ENCODE measurements at places on chromosomes 7 and 10. TPM values are rescaled to one million over a fixed set of nuclear protein-coding genes. Genes with fewer than 3 reads are reported as not detected.

GRCh38 chr10:100192350-100192749 lies 6.5 kb upstream of the ERLIN1 start:
- DNase-seq = no peak

DNA sequence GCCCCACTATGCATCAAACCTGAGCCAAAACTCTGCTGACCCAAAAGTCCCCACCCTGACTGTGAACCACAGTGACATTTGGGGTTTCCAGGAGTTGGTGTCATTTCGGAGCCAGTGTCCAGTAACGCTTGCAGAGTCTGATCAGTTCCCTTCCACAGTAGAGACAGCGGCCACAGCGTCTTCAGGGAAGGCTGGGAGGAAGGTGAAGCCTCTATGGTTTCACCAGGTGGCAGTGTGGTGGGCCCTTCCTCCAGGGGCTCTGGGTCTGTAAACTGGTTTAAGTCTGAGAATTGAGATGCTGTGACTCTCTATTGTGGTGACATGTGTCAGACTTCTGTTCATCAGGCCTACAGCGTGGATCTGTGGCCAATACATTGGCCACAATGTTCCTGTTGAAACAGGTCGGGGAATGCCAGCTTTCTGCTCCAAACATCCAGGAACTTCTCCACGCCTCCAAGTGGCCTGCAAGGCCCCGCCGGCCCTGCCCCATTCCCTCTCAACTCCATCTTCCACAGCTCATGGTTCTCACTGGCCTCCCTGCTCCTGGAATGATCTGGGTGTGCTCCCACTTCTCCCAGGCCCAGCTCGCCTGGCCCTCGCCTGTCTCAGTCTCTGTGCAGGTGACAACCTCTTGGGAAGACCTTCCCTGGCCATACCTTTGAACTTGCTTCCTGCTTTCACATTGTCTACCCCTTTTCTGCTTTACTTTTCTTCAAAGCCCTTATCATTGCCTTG lies 124.5 kb upstream of the FAM20C start:
- peak; percentile 54 for DNase-seq

DNA sequence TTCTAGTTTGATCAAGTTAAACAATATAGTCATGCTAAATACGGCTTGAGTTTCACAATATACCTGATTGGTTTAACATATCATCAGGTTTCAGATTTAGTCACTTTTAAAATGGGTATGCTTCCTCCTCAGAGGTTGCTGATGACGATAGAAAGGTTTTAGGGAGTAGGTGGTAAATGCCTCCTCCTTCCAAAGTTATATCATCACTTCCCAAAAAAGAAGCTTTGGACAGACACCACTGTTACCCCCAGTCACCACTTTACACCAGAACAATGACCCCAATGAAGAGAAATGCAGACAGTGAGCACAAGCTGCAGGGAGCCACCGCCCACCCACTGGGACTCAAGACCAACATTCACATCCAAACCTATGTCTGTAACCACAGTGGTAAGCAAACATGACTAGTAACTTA lies 244.6 kb downstream of the SORCS1 start:
- DNase-seq = no peak

- DNase-seq = no peak
Measured at GRCh38 chr7:129862682-129863081, 90.1 kb downstream of the UBE2H start.

- DNase-seq = no peak
Measured at GRCh38 chr7:22361320-22361719, 4.4 kb upstream of the RAPGEF5 start.

DNA sequence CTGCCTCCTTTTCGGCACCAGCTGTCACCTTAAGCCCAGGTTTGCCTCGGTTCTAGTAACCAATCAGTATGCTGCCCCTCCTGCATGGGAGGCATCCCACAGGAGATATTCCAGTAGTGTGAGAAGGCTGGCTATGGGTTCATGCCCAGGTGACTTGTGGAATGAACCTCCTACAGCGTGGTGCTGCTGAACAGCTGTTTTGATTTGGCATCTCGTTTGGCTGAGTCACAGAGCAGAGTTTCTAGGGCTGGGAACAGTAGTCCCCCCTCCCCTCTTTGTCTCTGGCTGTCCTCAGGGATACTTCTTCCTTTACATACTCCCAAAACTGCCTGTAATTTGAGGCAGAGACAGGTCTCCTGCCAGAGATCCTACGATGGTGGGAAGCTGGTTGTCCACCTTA lies 16.1 kb downstream of the R3HCC1L start:
- DNase-seq = peak; percentile 54

DNA sequence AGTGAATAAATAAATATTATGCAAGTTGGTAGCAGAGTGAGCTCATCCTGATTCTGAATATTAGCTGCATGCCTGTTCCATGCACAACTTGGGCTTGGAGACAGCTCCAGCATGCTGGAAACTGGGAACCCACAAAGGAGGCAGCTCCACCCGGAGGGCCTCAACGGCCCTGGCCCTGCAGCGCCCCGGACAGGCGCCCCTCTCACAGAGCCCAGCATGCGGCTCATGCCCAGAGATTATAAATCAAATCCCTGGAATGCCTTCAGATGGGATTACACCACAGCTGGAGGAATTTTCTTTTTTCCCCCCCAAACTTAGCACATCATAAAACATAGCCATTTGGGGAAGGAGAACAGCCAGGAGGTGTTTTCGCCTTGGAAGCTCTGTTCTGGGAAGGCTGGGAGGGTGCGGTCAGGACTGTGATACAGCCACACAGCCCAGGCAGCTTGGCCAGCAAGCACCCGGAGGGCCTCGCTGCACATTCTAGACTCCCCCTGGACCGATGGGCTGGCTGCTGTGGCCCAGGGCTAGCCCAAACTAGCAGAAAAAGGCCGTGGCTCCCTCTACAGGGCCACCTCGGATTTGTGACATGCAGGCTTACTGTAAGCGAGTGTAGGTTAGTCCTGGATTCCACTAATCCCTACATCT lies 102.4 kb downstream of the PTPN20 start:
- DNase-seq = no peak

- DNase-seq = no peak
Measured at GRCh38 chr7:39745320-39745719, 121.9 kb downstream of the RALA start.

- DNase-seq = peak; percentile 33
Measured at GRCh38 chr10:24363070-24363469, 154.1 kb downstream of the KIAA1217 start.

DNA sequence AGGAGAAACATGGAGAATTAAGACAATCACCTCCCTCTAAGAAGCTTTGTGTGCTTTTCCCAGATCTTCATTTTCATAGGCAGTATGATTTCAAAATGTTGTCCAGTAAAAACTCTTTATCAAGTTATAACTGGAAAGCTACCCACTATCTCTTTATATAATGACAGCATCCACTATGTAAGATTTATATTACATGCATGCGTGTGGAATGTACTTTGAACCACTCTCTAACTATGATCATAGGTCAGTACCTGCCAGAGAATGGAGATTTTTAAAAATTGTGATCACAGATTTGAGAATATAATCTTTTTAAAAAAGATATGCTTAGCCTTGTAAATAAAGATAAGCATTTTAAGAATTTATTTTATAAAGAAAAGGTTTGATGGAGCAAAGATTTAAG lies 17.9 kb downstream of the PAPSS2 start:
- no peak for DNase-seq

IFRD1 gene
- total RNA-seq = 101 TPM

- DNase-seq = no peak
Measured at GRCh38 chr10:101607124-101607523, 19.0 kb downstream of the DPCD start.

HABP2 gene
- not detected for total RNA-seq

LIPK gene
- not detected for total RNA-seq

WNT8B gene
- not detected for total RNA-seq

GRCh38 chr7:55156919-55157763 lies 138.3 kb downstream of the EGFR start:
- DNase-seq = no peak

GPR15LG gene
- total RNA-seq = not detected

GRCh38 chr7:96723622-96724021 lies 14.0 kb upstream of the SEM1 start:
- no peak for DNase-seq

MYPN gene
- 0.11 TPM for total RNA-seq

DNA sequence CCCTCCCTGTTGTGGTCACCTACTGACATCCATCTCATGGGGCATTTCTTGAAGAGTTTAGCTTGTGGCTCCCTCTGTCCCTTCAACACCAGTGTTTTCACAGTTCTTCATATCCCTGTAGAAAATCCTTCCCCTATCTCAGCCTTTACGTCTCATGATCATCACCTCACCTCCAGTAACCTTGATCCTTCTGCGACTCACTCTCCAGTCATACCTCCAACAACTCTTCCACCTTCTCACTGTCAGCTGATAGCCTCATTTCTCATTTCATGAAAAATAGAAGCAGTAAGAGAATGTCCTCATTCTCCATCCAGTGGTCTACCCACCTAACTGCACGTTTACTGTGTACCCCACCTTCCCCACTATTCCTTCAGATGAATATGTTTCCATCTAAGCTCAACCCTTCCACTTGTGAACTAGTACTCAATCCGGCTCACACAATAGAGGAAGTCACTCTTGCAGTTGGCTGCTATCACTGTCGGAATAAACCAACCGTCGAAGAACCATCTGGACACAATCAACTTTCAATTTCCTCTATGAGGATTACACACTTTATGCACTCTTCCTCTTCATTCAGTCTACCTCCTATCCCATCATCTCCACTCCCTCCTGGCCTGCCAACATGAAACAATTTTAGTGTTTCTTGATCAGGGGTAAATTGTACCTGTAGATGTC lies 256.0 kb downstream of the AHR start:
- DNase-seq = no peak

NOS3 gene
- total RNA-seq = 2.0 TPM

HMX3 gene
- total RNA-seq = not detected

GRCh38 chr7:33421429-33421828 lies 292.1 kb downstream of the BBS9 start:
- no peak for DNase-seq

DNA sequence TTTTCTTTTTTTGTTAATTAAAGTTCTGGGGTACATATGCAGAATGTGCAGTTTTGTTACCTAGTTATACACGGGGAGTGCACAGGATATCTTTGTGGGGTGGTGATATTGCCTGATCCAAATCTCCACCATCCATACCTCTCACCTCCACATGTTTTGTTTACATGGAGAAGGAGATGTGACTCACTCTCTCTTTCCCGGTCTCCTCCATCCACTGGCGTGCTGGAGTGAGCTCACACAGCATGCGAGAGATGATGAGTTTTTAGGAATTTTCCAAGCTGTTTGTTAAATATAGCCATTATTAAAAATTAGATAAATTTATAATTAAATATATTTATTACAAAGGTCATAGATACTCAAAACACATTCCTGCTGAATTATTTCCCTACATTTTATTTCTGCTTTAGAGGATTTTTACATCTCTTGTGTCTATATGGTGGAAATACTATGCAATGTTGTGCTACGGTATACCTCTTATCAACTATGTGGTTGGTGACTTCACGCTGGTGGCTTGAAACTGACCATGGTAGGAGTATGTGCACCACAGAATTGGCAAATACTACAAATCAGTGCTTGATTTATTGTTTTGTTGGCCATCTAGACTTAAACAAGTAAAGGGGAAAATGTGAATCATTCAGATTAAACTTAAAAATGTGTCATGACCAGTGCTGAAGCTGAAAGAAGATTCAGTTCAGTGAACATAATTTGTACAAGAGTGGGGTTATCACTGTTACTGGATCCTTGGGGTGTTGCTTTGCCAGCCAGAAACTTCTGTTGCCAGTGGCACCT lies 107.9 kb upstream of the FAM180A start:
- DNase-seq = peak; percentile 99

DNA sequence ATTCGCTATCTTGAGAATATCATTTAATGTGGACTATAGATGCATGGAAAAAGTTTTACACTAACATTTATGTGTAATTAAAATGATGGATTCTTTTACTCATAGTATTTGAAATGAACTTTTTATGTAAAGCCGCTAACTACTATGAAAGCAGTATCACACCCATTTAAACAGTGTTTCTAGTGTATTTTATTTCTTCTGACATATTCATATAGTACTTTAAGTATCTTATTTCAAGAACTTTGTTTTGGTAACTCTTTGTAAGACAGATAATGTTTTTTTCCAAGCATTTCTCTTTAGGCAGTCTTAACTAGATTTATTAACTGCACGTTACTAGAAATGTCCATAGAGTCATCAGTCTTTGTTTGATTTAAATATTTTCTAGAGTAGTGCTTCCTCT lies 12.5 kb upstream of the ARMC3 start:
- no peak for DNase-seq

DNA sequence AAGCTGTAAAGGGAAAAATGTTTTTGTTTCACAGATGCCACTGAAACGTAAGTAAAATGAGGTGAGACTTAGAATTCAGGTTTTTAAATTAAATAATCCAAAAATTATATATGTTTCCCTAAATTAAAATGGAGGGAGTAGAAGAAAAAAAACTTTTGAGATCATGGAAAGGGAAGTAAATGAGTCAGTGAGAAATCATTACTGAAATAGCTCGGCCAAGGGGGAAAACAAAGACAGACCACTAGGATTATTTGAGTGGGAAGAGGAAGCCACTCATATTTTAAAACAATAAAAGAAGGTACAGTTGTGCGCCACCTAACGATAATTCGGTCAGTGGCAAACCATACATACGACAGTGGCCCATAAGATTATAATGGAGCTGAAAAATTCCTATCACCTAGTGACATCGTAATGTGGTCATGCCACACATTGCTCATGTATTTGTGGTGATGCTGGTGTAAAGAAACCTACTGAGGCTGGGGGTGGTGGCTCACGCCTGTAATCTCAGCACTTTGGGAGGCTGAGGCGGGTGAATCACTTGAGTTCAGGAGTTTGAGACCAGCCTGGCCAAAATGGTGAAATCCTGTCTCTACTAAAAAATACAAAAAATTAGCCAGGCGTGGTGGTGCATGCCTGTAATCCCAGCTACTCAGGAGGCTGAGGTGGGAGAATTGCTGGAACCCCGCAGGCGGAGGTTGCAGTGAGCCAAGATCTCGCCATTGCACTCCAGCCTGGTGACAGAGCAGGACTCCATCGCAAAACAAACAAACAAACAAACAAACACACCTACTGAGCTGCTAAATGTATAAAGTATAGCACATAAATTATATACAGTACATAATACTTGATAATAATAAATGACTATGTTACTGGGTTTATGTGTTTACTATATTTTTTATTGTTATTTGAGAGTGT lies 64.7 kb downstream of the MKX start:
- peak; percentile 46 for DNase-seq

DNA sequence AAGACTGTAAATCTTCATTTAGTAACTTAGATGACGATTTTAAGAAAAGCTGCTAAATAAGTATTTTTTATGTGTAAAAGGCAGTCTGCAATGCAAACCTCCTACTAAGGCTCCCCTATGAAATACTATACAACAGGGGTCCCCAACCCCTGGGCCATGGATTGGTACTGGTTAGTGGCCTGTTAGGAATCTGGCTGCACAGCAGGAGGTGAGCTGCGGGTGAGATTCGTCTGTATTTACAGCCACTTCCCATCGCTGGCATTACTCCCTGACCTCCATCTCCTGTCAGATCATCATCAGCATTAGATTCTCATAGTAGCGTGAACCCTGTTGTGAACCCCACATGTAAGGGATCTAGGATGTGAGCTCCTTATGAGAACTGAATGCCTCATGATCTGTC lies 580.4 kb downstream of the MAGI2 start:
- DNase-seq = no peak

DCLRE1A gene
- total RNA-seq = 3.7 TPM

- DNase-seq = peak; percentile 28
Measured at GRCh38 chr7:80153446-80153845, 18.8 kb downstream of the GNAI1 start.

ASIC3 gene
- 5.9 TPM for total RNA-seq

ATOH7 gene
- total RNA-seq = 0.19 TPM

- DNase-seq = peak; percentile 95
Measured at GRCh38 chr7:140625908-140626868, 14.4 kb downstream of the DENND2A start.

PIK3AP1 gene
- 9.3 TPM for total RNA-seq

GRCh38 chr10:42942279-42942950 lies 134.5 kb upstream of the RET start:
- DNase-seq = no peak
